Amniotic stem cell (primary cell): ENCODE measurements at places on chromosomes 7 and 10.

DNA sequence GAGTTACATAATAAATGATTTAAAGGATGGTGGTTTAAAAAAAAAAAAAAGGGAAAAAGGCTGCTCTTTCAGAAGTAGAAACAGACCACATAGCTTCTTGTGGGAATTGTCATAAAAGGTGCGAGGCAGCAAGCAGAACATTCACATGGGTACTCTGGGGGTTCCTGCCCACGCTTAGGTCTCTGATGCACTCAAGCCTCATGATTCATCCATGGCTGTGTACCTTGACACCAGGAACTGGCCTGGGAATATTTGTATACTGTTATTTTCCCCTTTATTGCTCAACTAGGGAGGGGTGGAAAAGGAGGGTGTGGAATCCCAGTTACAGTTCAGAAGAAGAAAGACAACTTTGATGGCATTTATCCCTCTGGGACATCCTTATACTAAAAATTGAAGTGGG, 4.0 kb downstream of the PON2 start:
- no peak for DNase-seq

- DNase-seq, result no peak
These were observed 189.9 kb upstream of the PDE1C start for GRCh38 chr7:32259931-32260596.

DNA sequence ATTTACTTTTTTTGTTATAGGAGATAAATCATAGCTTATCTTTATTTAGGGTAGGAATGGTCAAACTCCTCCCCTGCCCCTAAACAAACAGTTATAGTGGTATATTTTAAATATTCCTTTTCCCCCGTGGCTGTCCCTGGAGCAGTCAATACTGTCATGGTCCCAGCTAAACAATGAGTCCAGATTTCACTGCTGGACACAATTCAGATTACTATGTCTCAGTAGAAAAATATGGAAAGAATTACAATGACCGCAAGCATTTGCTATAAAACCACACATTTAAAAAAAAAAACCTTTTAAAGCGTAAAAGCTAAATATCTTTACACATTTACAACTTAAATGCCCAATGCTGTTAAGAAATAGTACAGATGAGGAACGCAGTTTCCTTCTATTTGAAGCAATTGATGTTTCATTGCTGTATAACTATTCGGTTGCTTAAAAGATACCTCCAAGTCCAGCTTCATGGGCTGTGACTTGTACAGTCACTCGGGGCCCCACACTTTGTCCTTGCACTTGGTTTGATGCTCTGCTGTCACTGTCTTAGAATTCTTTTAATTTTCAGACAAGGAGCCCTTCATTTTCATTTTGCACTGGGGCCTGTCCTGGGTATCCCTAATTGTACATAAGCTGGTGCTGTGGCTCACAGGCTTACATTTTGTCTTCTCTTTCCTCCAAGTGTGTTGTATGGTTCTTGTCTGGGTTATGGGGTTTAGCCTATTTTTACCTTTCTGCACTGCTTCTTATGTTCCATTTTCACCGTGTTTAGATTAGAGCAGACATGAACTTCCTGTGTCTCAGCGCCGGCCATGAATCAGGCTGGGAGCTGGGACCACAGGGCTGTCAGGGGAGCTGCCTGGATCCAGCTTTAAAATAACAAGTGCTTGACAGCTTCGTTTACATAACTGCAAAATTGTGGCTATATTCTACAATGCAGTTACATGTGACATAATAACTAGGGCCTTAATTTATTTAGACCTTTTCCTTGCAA, 530.2 kb upstream of the FZD8 start:
- peak; percentile 9 for DNase-seq

GRCh38 chr10:90424730-90425129, 433.1 kb downstream of the HTR7 start:
- DNase-seq, result no peak

DNA sequence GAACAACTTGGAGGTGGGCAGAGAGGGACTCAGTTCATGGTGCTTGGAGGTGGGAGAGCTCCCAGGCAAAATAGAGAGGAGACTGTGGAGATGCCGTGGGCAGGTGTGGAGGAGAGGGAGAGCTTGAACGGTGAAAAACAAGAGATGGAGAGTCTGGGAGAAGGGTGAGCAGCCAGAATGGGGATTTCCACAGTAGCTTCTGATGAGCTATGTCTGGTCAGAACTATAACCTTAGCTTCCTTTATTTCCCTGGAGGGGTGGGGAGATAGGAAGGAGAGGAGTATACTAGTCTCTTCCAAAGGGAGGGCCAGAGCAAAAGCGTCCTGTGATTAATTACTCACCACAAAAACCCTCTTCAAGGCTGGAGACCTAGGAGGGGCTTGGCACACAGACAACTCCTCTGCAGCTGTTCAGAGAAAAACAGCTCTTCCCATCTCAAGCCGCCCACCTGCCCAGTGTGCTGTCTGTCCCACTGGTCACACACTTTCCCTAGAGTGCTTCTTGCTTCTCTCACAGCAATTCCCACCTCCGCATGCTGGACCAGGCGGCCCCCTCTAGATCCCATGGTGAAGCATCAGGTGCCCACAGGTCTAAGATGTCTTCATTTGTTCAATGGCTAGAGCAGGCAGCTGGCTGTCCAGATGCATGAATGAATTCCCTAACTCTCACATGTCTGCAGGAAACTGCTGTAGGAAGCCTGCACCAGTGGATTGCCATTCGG, 41.9 kb downstream of the TAS2R41 start:
- no peak for DNase-seq

DNA sequence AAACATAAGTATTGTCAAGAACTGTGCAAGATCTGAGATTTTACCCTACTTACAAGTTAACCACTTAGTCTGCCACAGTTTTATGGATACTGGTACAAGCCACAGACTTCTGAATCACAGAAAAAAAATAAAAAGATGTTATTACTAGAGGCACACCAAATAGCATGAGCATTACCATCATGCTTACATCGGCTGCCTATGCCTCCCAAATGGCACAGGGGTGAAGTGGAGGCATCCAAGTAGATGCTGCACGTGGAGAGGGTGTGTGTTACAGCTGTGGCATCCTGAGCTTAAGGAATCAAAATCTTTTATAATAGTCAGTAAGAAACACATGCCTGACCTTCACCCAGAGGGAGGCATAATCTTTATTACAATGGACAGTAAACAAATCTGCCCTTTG, 207.8 kb downstream of the TFEC start:
- no peak for DNase-seq

GRCh38 chr7:42219447-42219846, 17.6 kb downstream of the GLI3 start:
- DNase-seq, result no peak

GRCh38 chr10:126218778-126219649, 169.3 kb downstream of the ADAM12 start:
- no peak for DNase-seq

DNA sequence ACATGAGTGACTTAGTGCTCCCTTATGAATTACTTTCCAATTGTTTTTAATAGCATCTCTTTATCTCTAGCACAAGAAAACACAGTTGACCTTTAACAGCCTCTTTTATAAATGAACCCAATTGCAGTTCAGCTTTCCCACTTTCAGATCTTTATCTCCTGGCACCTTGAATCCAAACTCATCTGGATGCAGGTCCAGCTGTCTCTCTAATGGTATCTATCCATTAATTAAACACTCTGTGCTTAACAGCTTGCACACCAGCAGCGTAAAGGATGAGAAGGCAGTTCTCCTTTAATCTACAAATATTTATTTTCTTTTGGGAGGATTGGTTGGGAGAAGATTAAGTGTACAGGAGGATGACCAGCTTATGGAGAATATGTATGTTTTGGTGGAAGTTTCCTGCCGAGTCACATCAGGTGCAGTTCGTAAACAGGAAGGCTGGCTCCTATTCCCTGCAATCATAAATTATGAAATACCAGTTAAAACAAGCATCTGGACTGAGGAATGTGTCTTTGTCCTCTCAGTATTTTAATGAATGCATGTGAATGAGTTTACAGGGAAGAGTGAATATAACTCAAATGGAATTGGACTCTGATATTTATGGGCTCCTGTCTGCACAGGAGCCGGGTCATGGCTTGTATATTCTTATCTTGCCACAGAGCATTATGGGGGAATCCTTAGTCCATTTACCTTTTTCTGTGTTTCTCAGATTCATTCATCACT, 232.7 kb downstream of the PHF14 start:
- no peak for DNase-seq

GRCh38 chr10:103917302-103918052, 507 bp downstream of the STN1 start:
- peak; percentile 46 for DNase-seq

GRCh38 chr7:27201580-27202017, 1.7 kb upstream of the HOXA13 start:
- DNase-seq, result no peak

- DNase-seq, result no peak
These were observed 266.6 kb upstream of the GNAI1 start for GRCh38 chr7:79868010-79868409.

DNA sequence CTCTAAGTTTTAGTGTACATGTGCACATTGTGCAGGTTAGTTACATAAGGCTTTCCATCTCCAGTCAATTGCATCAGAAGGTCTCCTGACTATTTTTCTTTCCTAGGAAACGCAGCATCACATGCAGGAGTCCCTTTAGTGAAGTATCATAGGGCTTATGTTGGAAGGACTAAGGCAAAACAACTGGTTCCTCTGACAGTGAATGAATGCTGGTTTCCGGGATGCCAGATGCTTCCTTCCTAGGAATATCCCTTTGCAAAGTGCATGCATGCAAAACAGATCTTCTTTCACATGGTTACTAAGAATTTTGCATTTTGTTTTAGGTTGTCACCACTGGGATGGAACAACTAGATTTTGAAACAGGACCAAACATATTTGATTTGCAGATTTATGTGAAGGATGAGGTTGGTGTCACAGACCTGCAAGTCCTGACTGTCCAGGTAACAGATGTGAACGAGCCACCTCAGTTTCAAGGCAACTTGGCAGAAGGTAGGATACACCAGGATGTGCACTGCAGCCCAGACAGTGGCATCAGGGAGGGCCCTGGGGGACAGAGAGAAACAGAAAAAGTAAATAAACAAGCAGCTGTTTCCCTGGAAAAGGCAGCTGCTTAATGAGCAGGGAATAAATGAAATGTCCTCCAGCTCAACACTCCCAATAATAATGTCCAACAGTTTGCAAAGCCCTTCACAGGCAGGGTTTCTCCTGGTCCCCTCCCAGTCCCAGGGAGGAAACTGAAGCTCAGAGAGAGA, 17.8 kb downstream of the CDHR3 start:
- no peak for DNase-seq

- DNase-seq, result no peak
These were observed 19.3 kb upstream of the NUP205 start for GRCh38 chr7:135538376-135538775.

DNA sequence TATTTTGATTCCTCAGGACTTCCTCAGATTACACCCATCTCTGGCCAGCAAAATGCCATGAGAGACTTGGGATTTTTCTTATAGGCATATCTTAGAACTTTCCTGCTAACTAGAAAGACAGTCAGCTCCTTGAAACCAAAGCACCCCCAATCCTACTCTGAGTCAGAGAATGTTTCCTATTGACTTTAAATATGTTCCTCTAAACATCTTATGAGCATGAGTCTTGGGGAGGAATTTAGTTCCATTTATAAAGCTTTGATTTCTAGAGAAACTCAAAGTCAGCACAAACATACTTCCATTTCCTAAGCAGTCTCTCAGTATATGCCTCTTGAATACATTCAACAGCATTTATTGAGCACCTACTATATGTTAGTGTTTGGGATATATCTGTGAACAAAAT, 128.5 kb downstream of the INHBA start:
- DNase-seq, result no peak

- no peak for DNase-seq
These were observed 46.8 kb downstream of the PIK3AP1 start for GRCh38 chr10:96673318-96674099.

DNA sequence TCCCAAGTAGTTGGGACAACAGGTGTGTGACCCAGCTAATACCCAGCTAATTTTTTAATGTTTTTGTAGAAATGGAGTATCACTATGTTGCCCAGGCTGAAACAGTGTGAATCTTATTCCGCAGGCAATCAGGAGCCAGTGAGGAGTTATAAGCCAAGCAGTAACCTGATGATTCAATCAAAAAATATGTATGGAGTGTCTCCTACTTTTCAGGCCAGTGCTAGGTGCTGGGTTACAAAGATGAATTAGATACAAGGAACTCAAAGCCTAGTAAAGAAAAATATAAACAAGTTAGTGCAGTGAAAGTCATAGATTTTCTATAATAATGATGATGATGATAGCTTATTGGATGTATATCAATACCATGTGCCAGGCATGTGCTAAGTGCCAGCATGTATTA, 13.2 kb upstream of the IFRD1 start:
- DNase-seq, result no peak

- DNase-seq, result no peak
These were observed 43.5 kb downstream of the TMEM270 start for GRCh38 chr7:73904219-73905137.

DNA sequence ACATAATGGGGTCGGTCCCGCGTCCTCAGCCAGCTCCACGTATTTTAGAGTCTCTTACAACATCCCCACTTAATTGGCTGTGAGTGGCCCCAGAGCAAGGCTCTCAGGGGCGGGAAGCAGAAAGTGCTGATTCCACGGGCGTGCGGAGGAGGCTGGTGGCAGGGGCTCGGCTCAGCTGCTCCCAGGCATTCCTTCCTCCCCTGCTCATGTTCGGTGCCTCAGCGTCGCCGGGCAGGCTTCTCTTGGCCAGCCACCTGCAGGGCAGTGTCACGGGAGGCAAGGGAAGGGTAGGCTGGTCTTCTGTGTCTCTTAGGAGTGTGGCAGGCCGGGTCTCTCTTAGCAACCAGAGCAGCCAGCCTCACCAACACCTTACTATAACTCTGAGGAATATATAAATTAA, 33.8 kb downstream of the IL15RA start:
- no peak for DNase-seq

DNA sequence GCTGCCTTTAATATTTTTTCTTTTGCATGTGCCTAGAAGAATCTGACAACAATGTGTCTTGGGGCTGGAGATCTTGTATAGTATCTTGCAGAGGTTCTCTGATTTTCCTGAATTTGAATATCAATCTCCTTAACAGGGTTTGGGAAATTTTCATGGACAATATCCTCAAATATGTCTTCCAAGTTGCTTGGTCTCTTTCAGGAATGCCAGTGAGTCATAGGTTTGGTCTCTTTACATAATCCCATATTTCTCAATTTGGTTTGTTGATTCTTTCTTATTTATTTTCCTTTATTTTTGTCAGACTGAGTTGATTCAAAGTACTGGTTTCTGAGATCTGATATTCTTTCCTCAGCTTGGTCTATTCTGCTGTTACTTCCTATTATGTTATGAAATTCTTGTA, 208.7 kb upstream of the GLI3 start:
- DNase-seq, result no peak

DNA sequence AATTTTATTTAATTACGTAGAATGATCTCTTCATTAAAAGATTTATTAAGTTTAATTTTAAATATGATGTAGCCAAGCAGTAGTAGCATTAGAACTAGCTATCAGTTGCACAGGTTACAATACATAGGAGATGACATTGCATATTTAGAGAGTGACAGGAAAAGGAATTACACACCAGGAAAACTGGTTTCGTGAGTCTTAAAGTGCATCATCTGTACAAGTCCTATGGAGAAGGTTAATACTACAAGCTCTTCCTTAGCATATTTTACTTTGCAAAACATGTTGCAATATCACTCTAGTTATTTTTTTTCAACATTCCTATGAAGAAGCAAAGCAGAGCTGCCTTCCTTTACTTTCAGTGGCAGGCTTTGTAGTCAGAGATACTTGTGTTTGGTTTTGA, 20.2 kb upstream of the SEM1 start:
- DNase-seq, result no peak
